ENCODE measurements at places on chromosomes 16 and 17.

GRCh38 chr17:45942284-45942683, 47.9 kb downstream of the MAPT start:
- no peak for DNase-seq

GRCh38 chr17:75240394-75241142, 20.8 kb downstream of the GGA3 start:
- no peak for DNase-seq

DNA sequence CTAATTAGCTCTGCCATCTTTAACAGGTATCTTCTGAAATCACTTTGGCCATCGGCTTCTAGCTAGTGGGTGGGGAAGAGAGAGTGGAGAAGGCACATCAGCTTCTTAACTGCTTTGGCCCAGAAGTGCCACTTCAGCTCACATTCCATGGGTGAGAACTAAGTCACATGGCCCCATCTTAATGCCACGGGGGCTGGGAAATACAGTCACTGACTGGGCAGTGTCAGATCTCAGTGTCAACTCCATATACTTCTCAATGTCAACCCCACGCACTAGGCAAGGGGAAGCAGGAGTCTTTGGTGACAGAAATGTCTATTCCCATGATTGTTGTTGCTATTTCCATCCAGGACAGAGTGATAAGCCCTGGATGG, 29.4 kb downstream of the CCR7 start:
- no peak for DNase-seq

DNA sequence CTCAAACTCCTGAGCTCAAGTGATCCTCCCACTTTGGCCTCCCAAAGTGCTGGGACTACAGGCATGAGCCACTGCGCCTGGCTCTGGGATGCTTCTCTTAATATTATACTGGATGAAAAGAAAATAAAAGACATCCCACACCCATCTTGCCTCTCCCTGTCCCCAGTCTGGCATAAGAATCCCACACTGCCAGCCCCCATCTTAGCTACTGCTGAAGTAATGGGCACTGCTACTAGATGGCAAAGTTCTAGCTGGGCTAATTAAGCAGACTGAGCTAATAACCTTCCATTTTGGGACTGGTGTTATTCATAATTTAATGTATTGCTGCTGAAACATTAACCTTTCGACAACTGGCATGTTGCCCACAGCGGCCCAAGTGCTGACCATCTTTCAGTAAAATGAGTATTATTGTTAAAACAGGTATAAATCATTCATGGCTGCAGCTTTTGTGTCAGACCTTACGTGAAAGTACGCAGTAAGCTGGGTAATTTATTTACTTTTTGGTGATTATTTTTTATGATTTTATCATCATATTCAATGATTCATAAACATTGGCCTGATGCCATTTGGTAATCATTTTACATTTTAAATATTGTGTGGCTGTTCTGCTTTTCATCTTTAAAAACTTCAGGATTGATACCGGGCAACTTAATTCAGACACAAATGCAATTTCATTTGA, 47.4 kb upstream of the ZFHX3 start:
- DNase-seq: no peak

- no peak for DNase-seq
Observed at GRCh38 chr16:85782451-85782850, 16.9 kb downstream of the EMC8 start.

GRCh38 chr16:54927125-54928015, 3.3 kb upstream of the IRX5 start:
- DNase-seq: no peak

- DNase-seq: no peak
Observed at GRCh38 chr17:18916816-18917500, 35.0 kb upstream of the SLC5A10 start.

DNA sequence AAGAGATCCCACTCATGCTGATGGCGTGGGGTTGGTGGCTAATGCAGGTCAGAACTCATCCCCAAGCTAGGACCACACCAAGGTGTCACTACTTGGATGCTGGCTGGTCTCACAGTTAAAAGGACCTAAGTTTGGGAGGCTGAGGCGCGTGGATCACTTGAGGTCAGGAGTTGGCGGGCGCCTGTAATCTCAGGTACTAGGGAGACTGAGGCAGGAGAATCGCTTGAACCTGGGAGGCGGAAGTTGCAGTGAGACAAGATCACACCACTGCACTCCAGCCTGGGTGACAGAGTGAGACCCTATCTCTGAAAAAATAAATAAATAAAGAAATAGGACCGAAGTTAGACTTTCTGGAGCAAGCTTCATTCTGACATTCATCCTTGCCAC, 6.6 kb upstream of the CDC42EP4 start:
- DNase-seq: no peak

DNA sequence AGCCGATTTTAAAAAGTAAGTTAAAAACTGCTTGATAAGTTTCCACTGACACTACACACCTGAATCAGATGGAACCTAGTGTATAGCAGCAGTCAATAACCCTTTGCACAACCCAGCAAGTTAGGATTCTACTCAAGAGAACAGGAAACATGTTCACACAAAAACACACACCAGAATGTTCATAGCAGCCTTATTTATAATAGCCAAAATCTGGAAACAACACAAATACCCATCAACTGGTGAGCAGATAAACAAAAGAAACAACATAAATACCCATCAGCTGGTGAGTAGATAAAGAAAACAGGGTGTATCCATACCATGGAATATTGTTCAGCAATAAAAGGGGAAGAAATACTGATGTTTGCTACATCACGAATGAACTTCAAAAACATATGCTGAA, 2.7 kb upstream of the CDH11 start:
- DNase-seq: no peak

- no peak for DNase-seq
Observed at GRCh38 chr16:80994451-80994850, 12.2 kb downstream of the CMC2 start.

DNA sequence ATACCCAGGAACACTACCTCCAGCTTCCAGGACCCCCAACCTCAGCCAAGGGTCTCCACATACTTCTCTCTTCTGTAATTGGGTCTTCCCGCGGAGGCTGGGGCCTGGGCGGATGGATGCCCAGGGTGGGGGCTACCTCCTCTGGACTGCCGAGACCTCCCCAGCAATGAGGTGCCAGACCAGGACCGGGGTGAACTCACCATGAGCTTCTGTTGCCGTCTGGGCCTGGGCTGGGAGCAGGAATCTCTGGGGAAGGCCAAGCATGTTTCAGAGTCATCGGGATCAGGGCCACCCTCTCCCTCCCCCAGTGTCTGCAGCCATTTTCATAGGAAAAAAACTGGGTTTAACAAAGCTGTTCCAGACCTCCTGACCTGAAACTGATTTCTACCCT, 10.3 kb upstream of the BAHCC1 start:
- no peak for DNase-seq

- DNase-seq: peak; percentile 27
Observed at GRCh38 chr16:56041556-56042140, 149.6 kb upstream of the GNAO1 start.

- DNase-seq: no peak
Observed at GRCh38 chr17:69528035-69528434, 113.5 kb downstream of the MAP2K6 start.

GRCh38 chr16:30967795-30968194, 10.2 kb downstream of the SETD1A start:
- DNase-seq: no peak

DNA sequence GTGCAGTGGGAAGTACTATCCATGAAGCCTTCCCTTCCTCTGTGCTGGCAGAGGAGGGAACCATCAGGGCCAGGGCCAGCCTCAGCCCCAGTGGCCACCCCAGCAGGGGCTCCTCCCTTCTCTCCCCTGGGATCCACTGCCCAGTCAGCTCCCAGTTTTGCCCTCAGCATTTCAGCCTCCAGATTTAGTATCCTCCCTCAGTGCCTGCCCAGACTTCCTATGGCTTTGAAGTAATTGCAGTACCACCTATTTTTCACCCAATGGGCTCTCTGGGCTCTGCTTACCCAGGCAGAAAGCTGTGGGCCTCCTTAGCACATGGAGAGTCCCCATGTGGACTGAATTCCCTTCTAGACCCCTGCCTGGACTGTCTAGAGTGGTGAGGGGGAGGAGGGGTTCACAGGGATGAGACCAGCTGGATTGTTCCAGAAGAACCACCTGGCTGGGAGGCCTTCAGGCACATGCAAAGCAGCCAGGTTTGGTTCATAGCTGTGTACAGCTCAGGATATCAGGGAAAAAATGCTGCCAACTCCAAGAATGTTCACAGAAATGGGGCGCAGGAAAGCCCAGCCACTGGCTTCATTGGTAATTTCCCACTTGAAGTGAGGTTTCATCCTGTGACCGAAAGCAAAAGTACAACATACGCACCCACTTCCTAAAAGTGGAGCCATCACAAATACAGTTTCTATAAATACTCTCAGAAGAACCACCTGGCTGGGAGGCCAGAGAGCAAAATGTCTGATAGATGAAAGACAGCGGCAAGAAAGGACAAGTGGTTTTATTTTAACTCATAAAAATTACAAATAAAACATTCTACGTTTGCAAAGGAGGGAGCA, 15.2 kb upstream of the HERPUD1 start:
- DNase-seq: peak; percentile 72

DNA sequence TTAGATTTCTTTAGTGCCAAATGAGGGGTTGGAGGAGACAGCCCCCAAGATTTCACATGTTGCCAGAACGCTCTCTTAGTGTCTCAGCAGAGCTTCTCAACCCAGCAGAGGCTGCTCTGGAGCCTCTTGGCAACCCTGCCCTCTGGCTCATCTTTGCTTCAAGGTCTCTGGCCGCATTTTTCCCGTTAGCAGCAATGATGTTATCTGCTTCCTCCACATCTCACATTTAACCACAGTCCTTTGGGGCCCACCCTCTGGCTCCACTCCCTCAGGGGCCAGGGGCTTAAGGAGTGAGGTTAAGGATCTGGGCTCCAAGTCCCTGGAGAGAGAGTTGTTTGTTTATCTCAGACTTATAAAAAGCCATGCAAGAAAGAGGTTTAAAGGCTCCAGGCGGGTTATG, 3.3 kb upstream of the XYLT1 start:
- no peak for DNase-seq

DNA sequence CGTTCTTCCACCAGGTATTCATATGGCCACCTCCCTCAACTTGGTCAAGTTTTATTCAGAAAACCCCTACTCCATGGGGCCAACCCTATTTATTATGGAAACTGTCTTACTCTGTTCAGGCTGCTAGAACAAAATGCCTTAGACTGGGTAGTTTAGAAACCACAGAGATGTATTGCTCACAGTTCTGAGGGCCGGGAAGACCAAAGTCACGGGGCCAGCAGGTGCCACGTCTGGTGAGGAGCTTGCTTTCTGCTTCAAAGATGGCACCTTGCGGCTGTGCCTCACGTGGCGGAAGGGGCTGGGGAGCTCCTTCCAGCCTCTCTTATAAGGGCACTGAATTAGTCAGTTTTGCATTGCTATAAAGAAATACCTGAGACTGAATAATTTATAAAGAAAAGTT, 74.3 kb downstream of the AXIN2 start:
- no peak for DNase-seq

DNA sequence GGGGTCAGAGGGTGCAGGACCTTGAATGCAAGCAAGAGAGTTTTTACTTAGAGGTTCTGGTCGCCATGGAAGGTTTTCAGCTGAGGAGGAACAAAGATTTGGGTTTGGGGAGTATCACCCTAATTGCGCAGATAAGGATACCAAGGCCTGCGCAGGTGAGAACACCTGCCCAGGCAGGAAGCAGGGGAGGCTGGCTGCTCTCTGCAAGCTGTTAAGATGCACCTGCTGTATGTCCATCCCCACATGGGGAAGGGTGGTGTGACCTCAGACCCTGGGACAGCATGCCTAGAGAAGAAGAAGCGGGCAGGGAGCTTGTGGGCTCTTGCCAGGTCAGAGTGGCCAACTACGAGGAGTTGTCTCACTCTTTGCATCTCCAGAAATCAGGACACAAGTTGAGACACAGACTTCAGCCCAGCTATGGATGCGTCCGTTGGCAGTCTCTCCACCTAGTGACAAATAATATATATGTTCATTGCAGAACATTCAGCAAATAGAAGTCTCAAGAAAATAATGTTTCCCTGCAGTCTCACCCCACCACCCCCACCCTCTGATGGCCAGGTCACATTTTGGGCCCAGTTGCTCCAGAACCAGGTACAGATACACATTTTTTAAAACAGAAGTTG, 77.7 kb downstream of the SREBF1 start:
- DNase-seq: no peak

DNA sequence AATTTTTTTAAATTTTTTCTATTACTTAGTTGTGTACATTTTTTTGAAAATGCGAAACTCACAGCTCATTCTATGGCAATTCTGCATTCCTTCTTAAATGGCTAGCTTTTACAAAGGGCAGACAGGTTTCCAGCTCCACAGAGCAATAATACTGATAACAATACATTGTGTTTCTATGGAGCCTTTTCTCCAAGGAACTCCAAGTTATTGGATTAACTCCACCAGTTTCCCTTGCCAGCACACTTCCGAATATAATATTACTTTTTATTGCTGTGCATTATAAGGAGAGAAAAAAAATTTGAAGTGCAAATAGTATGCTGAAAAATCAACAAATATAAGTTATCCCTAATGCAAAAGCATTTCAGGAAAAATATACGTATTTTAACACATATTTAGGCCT, 127.5 kb upstream of the PSMD7 start:
- DNase-seq: no peak

DNA sequence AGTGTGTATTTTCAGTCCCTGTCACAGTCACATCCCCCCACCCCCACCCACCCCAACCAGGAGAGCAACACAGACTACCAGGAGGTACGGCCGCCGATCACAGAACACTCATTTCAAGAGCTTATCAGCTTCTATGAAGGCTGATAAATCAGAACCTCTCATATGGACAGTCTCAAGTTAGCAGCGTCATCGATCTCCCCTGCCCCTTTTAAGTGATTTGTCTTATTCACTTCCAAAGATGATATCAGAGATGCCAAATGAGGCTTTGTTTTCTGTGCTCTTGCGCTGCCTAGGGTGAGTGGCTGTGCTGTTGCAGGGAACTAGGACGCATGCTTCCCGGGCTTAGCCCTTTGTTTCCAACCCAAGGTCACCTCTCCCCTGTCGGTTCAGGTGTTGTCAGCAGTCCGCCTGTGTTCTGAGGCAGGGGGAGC, 26.8 kb upstream of the PMFBP1 start:
- no peak for DNase-seq

DNA sequence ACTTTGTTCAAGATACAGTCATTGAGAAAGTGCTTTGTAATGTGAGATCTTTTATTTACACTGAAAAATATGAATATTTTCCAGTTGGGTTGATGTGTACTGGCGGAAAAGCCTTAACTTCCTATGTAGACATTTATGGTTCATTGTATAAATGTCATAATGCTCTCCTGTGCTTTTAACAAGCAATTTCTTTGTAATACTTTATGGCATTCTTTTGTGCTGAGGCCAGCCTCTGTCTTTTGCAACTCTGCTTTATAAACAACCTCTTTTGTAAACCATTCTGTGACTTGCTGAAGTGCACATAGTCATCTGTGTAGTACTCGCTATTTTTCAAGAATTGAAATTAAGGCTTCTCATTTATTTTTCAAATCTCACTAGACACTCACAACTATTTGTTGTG, 291.2 kb downstream of the CDH11 start:
- DNase-seq: no peak

GRCh38 chr17:7862692-7863437, 5.1 kb downstream of the CYB5D1 start:
- no peak for DNase-seq

- DNase-seq: no peak
Observed at GRCh38 chr16:12781777-12782176, 21.9 kb downstream of the CPPED1 start.

Measured in GM13977 (cell line).